Activated CD8-positive, alpha-beta T cell treated with anti-CD3 and anti-CD28 coated beads for 36 hours (primary cell): ENCODE measurements at places on chromosomes 11 and 22. TPM values are rescaled to one million over a fixed set of nuclear protein-coding genes. Genes with fewer than 3 reads are reported as not detected.

DNA sequence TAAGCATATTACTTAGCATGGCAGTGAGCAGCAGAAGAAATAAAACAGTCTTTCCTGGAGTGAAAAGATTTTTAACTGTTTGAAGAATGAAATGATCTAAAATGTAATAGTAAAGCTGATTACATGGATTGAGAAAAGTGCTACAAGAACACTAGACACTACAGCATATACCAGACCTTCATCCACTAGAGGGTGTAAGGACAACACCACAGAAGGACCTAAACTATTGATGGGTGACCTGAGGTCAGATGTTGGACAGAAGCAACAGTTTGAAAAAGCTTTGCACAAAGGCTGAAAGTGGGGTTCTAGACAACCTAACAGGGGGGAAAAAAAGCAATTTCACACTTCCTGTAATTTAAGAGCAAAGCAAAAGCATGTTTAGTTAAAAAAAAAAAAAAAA is 97.7 kb downstream of the RBFOX2 start:
- no peak for DNase-seq

- peak; percentile 72 for DNase-seq
Observed at GRCh38 chr11:61163714-61164605, 2.7 kb upstream of the VPS37C start.

- DNase-seq, result no peak
Observed at GRCh38 chr11:1642288-1643145, 12.9 kb downstream of the KRTAP5-5 start.

The PKDREJ gene
- not detected for total RNA-seq

The OR51B2 gene
- not detected for total RNA-seq

The RBM4B gene
- total RNA-seq, result 13.1 TPM

The KRTAP5-8 gene
- not detected for total RNA-seq

The TESMIN gene
- total RNA-seq, result 4.9 TPM
